ENCODE measurements at places on chromosomes 7 and 10.

GRCh38 chr7:98329791-98330373, 48.4 kb downstream of the BRI3 start:
- no peak for DNase-seq

DNA sequence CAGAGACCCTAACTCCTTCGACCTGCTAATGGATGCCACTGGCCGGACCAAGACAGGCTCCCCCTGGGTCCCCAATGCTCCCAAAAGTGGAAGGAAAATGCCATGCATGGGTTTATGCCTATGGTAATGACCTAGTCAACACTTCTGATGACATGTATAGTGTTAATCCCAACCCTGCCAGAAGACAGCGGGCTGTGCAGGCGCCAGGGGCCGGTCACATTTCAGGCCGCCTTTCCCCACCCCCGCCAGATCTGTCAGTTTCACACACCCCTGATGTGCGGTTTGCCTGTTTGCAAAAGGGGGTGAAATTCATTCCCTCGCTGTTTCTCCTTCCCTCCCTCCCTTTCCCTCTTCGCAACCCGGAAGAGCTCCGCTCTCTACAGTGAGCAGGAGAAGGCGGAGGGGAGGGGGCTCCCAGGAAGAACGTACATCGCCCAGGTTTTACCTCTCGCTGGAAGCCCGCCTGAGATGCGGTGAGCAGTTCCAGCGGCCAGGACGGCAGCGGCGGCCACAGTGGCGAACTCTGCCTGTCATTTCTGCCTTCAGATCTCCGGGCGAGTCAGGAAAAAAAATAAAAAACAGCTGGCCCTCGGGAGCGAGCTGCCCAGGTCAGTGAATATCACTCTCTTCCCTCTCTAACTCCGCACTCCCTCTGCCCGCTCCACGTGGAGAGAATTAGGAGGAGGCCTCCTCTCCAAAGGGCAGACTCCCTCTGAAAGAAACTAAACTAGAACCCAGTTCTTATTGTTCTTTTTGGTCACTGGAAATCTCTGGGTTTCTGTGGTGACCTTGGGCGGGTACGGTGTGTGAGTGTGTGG, 9.4 kb upstream of the GATA3 start:
- DNase-seq = no peak

DNA sequence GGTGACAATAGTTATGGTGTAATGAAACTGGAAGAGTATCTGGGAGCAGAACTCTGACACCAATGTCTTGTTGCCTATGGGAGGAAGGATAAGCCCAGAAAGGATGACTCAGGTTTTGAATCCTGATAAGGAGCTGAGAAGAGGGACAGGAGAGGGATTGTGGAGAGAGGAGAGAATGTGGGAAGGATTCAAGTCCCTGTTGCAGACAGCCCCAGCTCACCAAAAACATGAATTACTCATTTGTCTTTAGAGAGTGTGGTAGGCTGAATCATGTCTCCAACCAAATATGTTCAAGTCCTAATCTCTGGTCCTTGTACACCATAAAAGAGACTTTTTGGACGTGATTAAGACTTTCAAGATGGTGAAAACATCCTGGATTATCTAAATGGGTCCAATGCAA, 206.9 kb upstream of the PHYHIPL start:
- DNase-seq = no peak

GRCh38 chr10:54402576-54402975, 398.5 kb downstream of the PCDH15 start:
- DNase-seq = no peak

DNA sequence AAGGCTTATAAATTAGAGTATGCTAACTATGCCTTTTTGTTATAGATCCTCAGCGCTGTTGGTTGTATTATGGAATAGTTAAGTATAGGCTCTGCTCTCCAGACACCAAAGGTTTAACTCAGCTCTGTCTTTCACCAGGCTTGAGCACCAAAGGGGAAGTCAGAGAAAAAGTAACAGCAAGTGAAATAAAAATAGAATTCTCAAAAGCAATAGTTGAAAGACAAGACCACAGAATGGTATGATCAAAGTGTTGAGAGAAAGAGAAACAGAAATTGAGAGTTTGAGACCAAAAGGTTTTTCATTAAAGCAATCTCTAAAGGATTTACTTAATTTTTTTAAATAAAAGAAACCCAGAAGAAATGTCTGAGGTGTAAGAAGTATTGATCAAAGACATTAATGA, 529.8 kb upstream of the C7orf33 start:
- peak; percentile 11 for DNase-seq

- DNase-seq = no peak
Observed at GRCh38 chr10:31030260-31030659, 1.4 kb downstream of the ZNF438 start.

GRCh38 chr7:108347616-108348015, 108.6 kb downstream of the NRCAM start:
- DNase-seq = no peak

GRCh38 chr7:98976396-98977185, 98.3 kb downstream of the TRRAP start:
- no peak for DNase-seq

DNA sequence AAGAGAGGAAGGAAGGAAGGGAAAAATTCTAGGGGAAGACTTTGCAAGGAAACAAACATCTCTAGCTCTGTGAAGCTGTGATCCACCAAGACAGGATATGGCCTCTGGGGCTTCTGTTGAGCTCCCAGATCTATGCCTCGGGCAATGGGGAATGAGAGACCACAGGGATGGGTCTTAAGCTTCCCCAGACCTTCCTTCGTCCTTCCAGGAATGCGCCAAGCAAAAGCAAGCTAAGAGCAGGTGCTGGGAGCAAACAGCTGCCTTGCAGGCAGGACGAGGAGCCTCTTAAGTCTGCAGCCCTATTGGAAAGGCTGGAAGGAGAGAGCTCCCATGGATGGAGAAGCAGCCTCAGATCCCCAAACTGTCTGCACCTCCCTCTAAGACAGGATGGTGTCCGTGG, 21.9 kb upstream of the ELN start:
- no peak for DNase-seq

GRCh38 chr10:54614072-54614471, 187.0 kb downstream of the PCDH15 start:
- DNase-seq = no peak

DNA sequence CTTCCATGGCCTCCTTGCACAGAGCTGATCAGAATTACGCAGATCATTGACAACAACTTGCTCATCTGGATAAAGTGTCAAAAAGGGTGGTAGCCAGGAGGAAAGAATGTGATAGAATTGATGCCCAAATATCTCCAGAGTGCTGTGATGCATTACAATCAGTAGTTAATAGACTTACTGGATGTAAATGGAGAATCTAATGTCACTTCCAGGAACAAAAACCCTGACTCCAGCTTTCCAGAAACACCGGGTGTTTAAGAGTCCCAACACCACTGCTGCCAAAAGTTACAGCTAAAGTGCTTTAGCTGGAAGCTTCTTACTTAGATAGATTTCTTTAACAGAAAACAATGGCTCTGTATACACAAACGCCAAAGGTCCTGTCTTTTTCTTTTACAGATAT, 25.7 kb upstream of the OSBPL3 start:
- DNase-seq = no peak

GRCh38 chr10:79159141-79159651, 90.4 kb downstream of the ZMIZ1 start:
- DNase-seq = no peak

DNA sequence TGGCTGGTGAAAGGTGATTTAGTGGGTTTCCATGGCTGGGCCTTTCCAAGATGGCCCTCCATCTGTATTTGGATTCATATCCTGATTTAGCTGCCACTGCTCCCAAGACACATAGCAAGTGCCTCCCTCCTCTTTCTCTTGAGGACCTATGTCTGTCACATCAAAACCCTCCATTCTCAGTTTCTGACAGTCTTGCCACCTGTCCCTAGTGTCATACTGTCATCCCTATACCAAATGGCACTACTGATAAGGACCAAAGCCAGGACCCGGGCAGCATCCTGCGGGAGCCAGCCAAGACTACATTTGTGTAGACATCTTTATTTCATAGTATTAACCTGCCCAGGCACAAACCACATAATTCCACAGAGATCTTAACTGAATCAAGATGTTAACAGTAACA, 34.8 kb downstream of the PNLIPRP2 start:
- no peak for DNase-seq

DNA sequence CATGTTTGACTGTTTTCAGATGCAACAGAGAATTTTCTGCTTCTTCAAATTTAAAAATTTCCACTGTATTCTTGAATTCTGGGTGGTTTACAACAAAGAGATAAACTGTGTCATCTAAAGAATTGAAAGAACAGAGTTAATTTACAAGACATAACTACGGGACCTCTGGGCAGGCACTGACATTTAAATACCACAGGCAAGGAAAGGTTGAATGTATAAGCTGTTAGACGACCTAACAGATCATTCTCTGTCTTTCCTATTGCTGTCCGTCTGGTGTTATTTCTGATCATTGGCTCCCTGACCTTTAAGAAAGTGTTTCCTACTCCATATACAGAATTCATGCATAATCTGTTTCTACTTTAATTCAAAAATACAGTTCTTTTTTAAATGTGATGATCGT, 15.5 kb upstream of the PON3 start:
- DNase-seq = no peak

GRCh38 chr7:22885797-22886261, 63.2 kb upstream of the TOMM7 start:
- peak; percentile 73 for DNase-seq

DNA sequence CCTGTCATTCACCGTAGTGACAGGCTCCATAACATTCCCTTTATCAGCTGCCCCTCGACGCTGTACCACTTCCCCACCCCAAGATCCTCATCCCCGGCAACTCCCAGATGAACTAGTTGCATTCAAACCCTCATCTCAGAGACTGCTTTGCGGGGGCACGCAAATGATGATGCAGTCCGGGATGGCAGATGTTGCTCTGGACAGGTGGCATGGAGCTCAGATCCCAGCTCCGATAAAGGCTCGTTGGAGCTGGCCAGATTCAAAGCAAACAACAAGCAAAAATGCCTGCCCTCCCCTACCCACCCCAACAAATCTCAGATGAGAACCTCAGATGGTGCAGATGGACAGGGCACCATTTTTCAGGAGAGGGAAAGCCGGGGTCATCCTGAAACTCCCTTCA, 46.7 kb downstream of the CARD11 start:
- DNase-seq = no peak

- DNase-seq = no peak
Observed at GRCh38 chr7:99359465-99360154, 14.9 kb upstream of the ARPC1B start.

DNA sequence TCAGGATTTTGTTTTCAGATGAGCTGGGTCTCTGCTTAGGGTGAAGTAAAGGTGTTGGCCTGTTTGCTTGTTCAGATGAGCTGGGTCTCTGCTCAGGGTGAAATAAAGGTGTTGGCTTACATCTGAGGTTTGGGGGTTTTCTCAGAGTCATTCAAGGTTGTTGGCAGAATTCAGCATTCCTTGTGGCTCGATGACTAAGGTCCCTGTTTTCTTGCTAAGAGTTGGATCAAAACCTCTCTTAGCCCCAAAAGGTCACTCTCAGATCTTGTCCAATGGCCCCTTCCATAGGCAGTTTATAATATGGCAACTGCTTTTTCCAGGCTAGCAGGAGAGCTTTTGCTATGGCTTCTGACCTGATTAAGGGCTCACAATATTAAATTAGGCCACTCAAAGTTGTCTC, 106.6 kb downstream of the ADAM22 start:
- no peak for DNase-seq

- DNase-seq = no peak
Observed at GRCh38 chr10:131546086-131546810, 234.7 kb upstream of the TCERG1L start.

DNA sequence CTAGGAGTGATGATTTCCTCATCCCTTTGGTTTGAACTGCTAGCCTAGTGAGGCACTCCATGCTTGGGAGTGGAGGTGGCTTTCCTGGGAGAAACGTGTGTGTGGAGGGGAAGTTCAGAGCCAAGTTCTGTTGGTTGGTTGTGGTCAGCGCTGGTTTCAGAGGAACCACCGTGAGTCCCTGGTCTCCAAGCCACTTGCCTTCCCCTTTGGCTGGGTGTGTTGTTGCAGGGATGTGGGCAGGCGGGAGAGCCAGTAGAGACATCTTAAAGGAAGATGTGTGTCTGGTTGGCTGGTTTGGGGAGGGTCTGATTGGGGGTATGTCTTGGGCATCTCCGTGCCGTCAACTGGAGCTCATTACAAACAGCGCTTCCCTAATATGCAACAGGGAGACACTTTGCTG, 130.8 kb upstream of the TCF7L2 start:
- no peak for DNase-seq

DNA sequence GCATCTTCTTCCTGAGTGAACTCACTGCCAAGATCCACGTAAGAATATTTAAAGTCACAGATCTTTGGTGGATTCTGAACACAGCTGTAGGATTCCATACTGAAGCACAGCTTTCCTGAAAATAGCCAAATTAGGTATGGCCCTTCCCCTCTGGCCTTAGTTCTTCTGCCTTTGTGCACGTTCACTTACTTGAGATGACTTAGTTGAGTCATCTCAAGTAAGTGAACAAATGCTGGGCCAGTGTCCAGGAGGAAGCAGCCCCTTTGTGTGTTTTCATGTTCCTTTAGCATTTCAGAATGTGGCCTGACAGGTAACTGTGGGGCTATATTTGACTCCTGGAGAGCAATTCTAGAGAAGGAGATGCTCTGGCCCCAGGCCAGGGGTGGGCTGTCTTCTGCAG, 51.5 kb downstream of the CCNY start:
- DNase-seq = peak; percentile 41

DNA sequence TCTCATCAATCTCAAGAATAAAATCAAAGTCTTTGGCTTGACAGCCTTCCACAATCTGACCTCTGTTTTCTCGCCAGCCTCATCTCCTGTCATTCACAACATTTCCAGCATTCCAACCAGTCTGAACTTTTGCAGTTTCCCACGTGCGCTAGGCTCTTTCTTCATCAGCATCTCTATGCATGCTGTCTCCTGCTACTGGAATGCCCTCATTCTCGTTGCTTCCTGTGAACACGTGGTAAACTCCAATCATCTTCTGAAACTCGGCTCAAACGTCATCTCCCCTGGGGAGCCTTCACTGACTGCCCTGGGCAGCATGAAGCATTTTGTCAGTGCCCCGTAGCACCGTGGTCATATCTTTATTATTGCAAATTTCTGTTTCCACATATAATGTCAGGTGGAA, 12.2 kb upstream of the RSBN1L start:
- DNase-seq = no peak

- no peak for DNase-seq
Observed at GRCh38 chr10:128429835-128430513, 303.8 kb upstream of the MKI67 start.

DNA sequence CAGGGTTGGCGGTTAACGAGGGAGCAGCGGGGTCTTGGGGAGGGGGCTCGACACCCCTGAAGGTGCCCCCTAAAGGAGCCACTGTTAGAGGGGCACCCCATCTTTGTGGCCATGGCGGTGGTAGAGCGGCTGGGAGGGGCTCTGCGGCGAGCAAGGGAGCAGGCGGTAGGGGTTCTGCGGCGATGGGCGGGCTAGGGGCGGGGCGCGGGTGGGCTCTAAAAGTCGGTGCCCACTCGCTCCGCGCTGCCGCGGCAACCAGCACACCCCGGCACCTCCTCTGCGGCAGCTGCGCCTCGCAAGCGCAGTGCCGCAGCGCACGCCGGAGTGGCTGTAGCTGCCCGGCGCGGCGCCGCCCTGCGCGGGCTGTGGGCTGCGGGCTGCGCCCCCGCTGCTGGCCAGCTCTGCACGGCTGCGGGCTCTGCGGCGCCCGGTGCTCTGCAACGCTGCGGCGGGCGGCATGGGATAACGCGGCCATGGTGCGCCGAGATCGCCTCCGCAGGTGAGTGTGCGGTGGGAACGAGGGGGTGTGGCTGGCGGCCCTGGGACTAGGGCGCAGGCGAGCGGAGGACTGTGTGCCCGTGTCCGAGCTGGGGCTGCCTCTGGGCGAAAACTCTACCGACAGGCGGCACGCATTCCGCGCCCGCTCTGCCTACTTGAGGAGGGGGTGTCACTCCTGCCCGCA, at the start of gene MEST:
Gene MEST, plus strand, starts transcription at position 245 of the 682 bp plus-strand sequence. Its CDS starts 229 bp downstream, at position 474.
- DNase-seq = no peak
